NCI-H1105 treated with DMSO at 0.1 percent for 48 hours (cell line): ENCODE measurements at places on chromosomes 2 and 18.

- no peak for DNase-seq
These were observed 21.4 kb upstream of the C1QL2 start for GRCh38 chr2:119179991-119180390.

GRCh38 chr2:45974056-45974455 is 322.6 kb downstream of the PRKCE start:
- DNase-seq: no peak

DNA sequence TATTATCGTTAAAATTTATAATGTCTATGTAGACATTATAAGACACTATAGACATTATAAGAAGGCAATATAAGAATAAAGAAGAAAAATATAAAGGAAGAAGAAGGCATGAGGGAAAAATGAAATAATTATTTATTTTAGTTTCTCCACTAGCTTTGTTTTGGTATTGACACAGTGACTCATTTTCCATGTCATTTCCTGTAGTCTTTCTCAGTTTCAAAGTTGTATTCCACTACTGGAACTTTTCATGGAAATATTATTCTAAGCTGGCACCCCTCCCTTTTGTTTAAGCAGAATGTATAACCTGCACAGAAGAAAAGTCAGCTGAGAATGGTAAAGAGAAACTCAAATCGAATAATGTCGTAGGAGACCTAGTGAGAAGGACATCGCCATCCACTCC is 234.2 kb upstream of the NETO1 start:
- no peak for DNase-seq

DNA sequence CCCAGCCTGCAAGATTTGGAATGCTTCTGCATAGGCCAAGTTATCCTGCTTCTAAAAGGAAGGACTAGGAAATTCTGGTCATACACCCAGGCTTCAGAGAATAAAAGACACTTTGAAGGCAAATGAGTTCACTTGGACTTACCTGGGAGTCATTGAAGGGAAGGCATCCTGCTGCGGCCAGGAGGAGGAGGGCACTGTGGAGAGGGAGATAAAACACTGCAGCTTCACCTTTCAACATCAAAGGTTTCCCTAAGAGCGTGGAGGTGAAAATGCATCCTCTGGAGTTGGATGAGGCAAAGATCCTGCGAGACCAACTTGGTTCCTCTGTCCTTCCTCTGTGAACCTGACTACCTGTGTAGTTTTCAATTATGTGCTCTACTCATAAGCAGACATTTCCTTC is 79.5 kb upstream of the RIOK3 start:
- DNase-seq: no peak

DNA sequence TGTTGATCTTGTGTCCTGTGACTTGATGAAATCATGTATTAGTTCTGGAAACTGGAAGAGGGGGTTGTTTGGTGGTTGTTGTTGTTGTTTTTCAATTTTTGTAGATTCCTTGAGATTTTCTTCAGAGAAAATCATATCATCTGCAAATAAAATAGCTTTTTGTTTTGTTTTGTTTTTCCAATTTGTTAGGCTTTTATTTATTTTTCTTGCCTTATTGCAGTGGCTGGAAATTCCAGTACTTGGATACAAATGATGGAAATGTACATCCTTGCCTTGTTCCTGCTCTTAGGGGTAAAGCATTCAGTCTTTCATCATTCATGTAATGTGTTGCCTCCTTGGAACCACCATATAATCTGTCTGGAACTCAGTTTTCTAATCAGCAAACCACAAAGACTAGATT is 50.3 kb upstream of the TRIB2 start:
- no peak for DNase-seq

DNA sequence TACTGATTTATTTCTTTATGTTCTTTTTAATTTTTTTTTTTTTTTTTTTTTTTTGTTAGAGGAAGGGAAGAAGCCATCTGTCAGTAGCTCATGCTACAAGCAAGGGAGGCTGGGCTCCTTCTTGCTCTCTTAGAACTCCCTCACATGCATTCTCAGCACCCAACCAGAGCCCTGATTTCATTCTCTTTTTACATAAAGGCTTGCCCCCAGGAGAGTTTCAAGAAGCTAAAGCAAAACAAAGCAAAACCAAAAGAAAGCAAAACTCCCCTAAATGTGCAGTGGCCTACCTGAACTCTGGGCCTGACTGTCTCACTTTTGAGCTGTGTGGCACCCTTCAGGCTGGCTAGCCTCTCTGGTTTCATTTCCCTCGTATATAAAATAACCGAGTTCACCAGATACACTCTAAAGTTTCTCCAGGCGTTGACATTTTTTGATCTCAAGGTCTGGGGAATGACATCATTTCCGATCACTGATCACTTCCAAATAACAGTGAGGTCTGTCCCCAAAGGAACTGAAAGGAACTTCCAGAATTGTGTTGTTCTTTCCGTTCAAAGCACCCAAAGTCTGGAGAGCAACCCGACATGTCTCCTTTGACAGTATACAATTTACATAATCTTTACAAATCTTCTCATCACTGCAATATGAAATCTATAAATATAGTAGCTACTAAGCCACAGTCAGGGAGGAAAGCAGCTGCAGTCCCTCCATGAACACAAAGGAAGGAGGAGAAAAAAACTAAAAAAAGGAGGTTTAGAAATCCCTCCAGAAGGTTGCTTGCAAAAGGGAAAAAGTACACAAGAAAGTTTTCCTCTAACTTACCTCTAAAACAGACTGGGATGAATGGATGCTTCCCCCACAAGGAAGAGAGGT is 145.6 kb upstream of the NCK2 start:
- DNase-seq: no peak

DNA sequence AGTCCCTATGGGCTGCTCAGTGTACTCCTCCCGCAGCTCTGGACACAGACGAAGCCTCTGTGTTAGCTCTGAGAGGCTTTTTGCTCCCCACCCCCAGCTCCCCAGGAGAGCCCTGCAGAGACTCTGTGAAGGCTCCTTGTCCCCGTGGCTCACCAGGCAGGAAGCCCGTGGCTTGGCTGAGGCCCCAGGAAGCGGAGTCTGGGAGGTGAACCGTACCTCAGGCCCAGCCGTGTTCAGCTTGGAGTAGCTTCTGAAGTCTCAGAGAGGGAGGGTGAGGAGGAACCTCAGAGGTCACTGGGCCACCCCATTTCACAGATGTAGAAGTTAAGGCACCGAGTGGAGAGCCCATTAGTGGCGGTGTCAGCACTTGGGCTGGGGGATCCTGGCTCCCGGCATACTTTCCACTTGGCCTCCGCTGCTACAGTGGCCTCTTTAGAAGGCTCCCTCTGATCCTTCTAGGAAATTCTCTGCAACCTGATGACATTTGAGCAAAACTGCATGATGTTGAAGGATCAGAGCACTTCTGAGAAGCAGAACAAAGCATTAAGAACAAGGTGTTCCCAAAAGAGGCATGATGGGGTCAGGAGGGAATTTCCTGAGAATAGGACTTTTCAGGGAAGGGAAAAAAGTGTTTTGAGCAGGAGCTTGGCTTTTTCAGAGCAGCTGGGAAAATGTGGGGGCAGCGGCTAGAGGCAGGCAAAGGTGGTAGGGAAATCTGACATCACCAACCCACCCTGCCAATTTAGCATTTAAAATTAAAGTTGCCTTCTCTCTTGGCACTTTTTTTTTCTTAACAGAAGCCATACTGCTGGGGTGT is 79.1 kb downstream of the MCFD2 start:
- no peak for DNase-seq

DNA sequence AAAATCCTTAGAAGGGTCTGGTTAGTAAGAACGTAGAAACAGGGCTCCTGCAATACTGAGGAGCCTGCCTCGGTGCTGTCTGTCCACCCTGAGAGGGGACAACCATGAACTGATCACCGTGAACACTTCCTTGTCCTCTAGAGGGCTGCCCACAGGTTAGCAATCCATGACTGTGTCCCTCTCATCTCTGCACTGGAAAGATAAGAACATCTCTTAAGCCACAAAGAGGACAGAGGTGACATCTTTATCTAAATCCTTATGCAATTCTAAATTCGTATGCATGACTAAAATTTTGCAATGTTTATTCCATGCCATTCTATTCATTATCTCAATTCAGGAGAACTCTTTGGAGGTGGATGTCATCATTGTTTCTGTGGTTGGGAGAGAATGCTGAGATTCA is 12.8 kb downstream of the EFR3B start:
- DNase-seq: no peak

DNA sequence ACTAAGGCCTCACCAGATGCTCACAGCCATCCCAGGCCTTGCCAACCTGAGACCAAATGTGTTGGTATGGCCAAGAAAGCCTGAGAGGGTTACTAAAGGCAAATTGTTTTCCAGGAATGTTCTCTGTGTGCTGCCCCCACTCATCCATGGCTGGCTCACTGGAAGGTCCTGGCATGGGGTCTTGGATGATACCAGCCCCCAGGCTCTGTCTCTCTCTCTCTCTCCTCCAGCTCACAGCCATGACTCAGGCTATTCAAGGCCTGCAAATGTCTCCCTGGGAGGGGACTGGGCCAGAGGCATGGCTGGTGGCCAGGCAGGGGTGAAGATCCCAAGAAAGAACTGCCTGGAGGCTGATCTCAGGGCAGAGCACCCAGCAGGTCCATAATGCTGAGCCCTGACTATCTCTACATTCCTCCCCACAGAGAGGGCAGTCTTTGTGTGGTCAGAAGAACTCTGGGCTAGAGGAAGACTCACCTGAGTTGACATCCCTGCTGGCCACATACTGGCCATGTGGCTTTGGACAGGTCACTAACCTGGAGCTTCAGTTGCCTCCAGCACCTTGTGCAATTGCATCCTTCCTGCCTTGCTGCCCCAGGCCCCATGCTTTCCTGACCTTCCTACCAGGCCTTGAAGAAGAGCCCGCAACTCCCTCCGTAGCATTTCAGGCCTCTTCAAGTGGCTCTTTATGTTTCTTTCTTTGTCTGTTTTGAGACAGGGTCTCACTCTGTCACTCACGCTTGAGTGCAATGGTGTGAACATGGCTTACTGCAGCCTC is 150.4 kb downstream of the ZFP36L2 start:
- no peak for DNase-seq

DNA sequence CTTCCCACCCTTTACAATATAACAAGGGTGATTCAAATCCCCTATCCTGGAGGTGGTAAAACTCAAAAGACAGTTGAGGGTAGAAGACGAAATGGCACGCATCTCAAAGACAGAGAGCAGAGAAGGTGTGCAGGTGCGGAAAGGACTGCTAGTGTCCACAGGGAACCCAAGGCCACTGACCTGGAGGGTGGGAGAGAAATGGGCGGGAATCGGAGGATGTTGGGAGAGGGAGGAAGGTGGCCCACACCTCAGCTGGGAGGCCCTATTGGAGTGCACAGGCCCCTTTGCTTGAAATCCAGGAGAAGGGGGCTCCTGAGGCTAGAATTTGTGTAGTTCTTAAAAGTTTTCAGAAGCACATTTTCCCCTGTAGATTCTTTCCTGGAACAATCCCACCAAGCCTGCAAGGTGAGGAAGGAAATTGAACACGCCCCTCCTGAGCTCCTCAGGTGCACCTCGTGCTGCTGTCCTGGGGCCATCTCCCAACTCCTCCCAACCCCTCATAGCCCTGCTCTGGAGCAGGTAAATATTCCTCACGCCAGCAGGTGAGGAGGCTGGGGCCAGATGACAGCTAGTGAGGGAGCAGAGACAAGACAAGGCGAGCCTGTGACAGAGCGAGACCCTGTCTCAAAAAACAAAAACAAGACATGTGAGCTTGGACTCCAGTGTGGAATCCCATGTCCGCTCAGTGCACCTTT is 99.3 kb downstream of the MCFD2 start:
- DNase-seq: no peak

GRCh38 chr2:3547915-3548314 is 10.2 kb downstream of the RNASEH1 start:
- DNase-seq: no peak

DNA sequence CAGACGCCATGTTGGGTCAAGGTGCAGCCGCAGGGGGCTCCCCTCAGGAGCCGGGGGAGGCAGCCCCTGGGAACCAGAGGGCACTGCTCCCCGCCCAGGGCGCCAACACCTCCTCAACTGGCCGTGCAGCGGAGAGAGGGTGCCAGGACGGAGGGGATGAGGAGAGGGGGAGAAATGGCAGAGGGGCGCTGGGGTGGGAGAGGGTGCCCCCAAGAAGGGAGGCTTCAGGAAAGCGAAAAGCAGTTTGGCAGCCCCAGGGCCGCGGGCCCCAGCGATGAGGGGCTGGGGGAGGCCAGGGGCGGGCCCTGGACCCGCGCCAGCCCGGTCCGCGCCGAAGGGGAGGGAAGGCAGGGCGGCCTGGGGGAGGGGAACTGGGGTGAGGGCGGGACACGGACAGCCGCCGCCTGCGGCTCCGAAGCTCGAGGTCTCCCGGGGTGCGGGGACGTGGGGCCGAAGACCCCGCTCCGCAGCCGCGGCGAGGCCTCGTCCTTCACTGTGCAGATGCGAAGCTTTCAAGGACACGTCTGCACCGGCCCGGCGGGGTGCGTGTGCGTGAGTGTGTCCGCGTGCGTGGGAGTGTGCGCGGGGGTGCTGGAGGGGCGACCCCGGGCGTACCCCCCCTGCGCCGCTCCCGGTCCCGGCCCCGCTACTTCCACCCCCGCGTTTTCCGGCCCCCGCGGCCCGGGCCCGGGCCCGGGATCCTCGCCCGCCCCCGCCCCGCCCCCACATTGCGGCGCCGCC is 1.4 kb downstream of the DNMT3A start:
- DNase-seq: peak; percentile 22

DNA sequence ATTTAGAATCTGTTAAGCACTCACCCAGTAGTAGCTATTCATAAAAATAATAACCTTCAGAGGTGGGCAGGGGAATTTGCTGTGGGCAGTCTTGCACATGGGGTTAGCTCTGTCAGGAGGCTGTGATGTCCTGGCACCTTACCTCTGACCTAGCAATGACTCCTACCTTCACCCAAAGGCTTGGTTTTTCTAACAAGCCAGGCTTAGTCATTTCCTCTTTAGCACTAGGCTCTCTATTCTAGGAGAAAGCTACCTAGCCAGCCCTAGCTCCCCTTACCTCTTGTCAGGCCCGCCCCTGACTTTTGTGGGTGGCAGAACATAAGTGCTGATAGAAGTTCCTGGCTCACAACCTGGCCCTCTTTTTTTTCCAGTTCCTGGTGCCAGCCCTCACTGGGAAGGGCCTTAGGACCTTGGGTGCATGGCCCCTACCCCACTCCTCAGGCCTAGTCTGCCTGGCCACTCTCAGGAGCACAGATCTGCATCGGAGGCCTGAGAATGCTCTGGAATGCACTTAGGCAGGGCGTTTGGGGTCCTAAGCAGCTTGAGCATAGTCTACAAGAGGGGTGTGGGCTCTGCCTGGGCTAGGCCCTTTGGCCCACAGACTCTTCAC is 17.7 kb downstream of the CPLX4 start:
- DNase-seq: no peak

DNA sequence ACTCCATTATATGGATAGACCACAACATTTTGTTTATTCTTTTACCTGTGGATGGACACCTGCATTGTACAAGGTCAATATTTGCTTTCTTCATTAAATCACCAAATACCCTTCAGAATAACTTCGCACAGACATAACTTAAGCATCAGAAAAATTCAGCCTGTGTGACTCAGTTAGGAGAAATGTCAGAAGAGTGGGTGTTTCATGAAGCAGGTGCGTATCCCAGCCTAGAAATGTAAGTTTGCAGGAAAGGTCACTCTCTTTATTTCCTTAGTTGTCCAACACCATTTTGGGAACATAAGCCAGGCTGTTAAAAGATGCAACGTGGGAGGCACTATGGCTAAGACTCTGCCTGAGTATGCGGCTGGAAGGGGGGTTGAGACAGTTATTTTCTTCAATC is 48.6 kb upstream of the FHL2 start:
- no peak for DNase-seq

GRCh38 chr2:238597638-238598528 is 171.2 kb downstream of the ASB1 start:
- DNase-seq: no peak
